Cortex of kidney (tissue), 1 donor: ENCODE measurements at places on chromosomes 7 and 10.

DNA sequence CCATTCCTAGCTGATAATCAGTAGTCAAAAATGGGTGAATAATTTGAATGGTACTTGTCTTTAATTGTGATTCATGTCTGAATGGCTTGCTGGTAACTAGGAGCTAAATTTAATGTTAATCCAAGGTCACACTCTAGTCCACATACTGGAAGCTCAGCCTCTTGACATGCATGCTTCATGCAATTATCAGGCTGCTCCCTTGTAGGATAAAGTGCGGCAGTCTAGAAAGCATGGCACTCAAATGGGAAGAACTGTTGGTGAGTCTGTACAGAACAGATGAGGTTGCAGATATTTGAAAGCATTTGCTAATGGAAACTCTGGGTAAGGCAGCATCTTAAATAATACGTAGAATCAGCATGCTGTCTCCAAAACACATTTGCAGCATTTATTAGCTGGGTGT, 499.4 kb downstream of the AUTS2 start:
- DNase-seq, result no peak

DNA sequence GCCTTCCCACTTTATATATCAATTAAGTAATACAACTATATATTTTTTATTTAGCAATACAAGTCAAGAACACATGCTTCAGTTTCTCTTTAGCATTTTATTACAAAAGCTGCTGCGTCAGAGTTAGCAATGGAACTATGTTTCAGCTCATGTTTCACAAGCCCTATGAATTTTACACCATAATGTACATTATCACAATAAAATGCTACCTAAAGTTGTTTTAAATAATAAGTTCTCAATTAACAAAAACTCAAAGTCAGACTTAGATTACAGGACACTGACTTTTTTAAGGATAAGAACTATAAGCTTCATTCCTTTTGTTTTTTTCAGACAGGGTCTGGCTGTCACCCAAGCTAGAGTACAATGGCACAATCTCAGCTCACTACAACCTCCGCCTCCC, 52.3 kb downstream of the EZH2 start:
- DNase-seq, result no peak

GRCh38 chr10:129774736-129775401, 189.2 kb downstream of the EBF3 start:
- no peak for DNase-seq

- DNase-seq, result no peak
These were observed 177.6 kb upstream of the SEMA3A start for GRCh38 chr7:84372155-84372621.

GRCh38 chr10:27743012-27743876, 2.4 kb downstream of the MKX start:
- DNase-seq, result no peak

DNA sequence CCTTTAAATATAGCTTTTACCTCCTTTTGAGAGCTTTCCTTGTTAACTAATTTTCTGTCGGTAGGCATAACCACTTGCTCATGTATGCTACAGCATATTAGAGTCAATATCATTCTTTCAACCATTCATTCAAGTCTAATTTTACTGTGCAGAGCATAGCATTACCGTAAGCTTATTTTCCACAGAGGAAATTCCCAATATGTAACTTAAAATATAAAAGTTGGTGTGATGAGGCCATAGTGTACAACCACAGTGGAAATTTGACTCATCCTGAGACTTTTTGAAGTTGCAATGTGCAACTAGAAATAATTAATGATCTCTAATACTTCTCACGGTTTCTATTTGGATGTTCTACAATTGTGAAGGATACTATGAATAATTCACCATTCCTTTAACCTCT, 80.6 kb upstream of the KLF6 start:
- DNase-seq, result no peak

DNA sequence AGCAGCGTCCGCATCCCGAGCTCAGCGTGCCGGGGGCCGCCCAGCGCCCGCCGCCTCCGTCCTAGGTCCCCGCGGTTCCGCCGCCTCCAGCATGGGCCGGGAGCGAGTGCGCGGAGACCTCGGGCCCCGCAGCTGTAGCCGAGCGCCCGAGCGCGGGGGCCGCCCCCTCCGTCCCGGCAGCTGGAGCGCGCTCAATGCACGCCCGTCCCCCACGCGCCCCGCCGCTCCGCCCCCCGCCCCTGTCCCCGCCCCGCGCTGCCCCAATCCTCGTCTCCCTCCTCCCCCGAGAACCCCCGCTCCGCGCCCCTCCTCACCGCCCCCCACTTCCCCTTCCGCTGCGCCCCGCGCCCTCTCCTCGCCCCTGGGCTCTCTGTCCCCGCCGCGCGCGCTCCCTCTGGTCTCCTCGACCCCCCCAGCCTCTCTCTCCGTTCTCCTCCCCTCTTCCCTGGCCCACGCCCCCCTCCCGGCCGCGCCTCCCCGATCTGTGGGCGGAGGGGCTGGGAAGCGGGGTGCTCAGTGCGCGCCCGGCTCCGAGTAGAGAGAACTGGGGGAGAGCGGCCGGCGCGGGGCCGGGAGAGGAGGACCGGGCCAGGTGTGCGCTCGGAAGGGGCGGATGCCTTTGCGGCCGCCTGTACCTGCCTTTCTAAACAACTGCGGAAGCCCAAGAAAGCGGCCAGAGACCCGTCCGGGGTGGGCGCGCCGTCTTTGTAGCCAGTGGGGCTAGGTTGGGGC, at the start of gene VIPR2:
Gene VIPR2 (minus strand): TSS at position 110 of the 732 bp plus-strand sequence. CDS start 96 bp downstream, at position 14.
- no peak for DNase-seq

DNA sequence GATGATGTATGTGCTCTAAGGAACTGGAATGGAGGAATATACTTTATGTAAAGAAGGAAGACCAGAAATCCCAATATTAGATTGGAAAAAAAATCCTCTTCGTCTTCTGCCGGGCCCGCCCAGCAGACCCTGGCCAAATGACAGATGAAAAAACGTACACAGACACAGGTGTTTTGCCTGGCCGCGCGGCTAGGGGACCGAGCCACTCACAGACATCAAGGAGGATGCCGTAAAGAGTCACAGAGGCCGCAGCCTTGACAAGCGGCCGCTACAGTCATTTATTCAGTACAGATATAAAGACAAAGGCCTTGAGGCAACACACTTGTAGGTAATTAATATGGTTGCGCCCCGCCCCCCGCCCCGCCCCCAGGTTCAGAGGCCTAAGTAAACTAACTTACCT, 594.1 kb downstream of the GRM8 start:
- no peak for DNase-seq

GRCh38 chr10:130833596-130833995, 477.9 kb downstream of the TCERG1L start:
- no peak for DNase-seq

DNA sequence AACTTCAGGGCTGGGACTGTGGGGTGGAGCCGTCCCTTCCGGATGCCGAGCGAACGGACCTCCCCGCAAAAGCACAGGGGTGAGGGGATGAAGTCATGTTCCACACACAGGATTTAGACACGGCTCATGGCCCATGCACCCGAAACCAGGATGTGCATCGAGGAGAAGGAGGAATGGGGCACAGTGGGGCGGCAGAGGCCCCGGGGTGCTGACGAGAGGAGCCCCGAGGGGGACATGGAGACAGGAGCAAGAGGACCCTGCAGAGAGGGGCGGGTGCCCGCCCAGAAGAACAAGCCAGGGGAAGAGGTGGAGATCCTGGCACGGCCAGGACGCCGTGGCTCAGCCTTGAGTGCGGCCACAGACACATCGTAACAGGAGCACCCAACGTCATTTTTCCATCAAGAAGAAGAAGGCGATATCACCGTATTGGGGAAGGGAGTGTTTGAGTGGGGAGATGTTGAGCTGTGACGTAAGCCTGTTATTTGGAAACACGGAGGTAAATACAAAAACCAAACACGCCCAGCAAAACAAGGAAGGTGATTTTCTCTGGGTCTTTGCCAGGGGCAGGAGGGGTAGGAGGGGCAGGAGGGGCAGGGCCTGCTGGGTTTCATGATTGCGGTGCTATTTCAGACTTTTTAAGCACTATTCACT, 25.3 kb upstream of the FOXL3 start:
- DNase-seq, result no peak

- no peak for DNase-seq
These were observed 1198.6 kb downstream of the GATA3 start for GRCh38 chr10:9253121-9253520.

DNA sequence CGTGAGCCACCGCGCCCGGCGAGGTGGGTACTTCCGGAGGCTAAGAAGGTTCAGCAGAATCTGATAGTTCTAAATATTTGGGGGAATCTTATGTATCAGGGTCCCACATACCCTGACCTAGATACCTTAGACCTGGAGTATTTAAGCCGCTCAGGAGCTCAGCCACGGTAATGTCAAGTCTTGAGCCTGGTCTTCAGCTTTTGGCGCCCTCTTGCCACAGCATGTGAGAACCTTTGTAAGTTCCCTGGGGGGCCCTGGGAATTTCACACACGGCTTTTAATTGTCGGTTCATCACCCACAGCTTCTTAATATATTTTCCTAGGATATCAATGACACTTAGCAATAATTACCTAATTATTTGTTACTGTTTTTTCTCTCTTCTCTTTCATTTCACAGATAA, 324.3 kb upstream of the GALNT17 start:
- DNase-seq, result no peak

DNA sequence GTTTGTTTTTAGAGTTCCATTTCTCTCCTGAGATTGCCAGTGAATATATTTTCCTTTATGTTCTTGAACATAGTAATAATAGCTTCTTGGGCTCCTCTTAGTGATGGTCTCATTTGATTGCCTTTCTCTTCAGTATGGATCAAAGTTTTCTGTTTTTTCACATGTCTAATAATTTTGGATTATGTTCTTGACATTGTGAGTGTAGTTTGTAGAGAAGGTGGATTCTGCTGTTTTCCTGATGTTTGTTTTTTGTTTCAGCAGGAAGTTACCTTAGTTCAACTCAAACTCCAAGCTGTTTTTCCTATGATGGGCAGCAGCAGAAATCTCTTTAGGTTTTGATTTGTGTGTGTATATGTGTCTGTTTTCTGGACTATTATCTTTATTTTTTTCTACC, 43.8 kb downstream of the TAF3 start:
- DNase-seq, result no peak

DNA sequence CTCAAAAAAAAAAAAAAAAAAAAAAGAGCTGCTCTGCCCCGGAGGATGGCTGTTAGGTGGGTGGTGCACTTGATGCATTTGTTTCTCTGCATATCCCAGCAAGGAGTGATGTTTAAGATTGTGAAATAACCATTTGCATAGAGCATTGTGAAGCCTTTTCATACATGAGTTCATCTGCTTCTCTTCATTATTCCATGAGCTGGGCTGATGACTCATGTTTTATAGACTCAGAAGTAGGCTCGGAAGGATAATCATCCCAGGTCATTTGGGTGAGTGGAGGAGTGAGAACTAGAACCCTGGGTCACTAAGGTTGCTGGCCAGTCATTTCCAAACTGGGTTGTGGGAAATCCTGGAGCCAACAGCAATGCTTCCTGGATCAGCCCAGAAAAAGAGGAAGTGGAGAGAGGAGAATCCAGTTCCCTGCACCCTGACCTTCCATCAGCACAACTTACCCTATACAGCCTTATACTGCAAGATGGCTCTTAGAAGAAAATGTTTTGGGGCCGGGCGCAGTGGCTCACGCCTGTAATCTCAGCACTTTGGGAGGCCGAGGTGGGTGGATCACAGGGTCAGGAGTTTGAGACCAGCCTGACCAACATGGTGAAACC, 45.3 kb downstream of the TACC2 start:
- DNase-seq, result no peak

DNA sequence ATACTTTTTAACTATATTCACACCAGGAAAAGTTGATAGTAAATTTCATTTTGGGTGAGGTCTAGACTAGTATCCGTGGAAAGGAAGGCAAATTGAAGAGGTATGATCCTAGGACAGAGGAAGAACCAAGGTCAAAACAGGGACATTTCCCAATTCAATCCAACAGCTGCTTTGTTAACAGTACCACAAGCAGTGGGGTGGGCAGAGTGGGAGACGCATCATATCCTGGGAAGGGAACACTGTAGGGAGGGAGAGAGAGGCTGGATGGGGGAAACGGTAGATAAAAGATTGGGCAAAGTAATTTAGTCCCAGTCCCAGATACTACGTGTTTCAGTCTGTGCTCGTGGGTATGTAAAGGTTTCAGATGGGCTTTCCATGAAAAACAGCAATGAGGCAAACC, 9.2 kb upstream of the FAS start:
- no peak for DNase-seq

- DNase-seq, result no peak
These were observed 14.7 kb upstream of the SAMD8 start for GRCh38 chr10:75096749-75097148.

DNA sequence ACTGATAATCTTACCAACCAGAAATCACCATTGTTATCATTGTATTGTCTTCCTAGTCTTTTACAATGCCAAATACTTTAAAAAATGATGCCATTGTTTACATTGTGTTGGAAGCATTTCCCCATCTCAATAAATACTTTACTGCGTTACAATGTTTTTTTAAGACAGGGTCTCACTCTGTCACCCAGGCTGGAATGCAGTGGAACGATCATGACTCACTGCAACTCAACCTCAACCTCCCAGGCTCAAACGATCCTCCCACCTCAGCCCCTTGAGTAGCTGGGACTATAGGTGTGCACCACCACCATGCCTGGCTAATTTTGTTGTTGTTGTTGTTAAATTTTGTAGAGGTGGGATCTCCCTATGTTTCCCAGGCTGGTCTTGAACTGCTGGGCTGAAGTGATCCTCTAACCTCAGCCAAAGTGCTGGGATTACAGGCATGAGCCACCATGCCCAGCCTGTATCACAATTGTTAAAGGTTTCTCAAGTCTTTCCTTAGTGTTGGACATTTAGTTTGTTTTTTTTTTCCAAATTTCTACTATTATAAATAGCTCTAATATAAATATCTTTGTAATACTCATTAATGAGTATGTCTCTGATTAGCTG, 13.5 kb downstream of the LRMDA start:
- no peak for DNase-seq

GRCh38 chr10:36073796-36074345, 431.8 kb upstream of the FZD8 start:
- DNase-seq, result no peak

- no peak for DNase-seq
These were observed 14.1 kb upstream of the SRGN start for GRCh38 chr10:69073736-69074364.

DNA sequence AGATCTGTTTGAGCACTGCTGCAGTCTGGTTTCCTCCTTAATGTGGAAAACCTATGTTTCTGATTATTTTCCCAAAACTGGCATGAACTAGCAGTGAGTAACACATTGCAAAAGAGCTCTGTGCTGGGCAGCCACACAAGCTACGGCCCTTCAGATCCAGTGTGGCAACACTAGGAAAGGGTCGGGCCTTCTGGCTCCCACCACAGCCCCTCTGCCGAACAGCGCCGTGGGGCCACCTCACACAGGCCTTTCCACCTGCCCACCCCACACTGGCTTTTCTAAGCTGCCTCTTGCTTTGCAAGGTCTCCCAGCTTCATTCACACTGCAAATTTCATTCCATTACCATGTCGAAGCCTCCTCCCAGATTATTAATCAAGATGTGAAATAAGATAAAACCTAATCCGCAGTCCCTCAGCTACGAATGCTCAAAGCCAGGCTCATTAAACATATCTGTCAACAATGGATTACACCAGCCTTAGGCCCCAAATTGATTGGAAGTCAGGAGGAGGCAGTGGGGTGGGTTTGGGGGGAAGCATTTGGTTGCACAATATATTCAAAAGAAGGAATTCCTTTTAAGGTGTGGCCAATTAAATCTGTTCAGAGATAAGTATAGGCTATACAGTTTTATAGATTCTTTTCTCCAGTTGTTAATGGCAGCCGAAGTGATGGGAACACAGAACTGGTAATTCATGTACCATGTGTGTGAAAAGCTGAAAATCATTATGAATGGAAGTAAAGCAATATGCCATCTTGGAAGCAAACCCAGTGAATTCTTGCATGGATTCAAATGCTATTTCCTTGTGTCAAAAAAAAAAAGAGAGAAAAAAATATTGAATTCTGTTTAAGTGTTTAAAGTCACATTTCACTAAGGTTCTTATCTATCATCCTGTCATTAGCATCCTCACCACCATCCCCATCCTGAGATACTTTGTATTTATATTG, 223.7 kb downstream of the MTERF1 start:
- DNase-seq, result no peak
